ENCODE measurements at places on chromosomes 13 and 19. TPM values are rescaled to one million over a fixed set of nuclear protein-coding genes. Genes with fewer than 3 reads are reported as not detected.

Gene FFAR1
- total RNA-seq, result not detected

Gene ZNF415
- total RNA-seq, result 16.0 TPM

GRCh38 chr13:109157275-109157674 lies 527.9 kb downstream of the MYO16 start:
- no peak for ATAC-seq

- no peak for ATAC-seq
Observed at GRCh38 chr19:19064098-19064722, 416 bp downstream of the SLC25A42 start.

DNA sequence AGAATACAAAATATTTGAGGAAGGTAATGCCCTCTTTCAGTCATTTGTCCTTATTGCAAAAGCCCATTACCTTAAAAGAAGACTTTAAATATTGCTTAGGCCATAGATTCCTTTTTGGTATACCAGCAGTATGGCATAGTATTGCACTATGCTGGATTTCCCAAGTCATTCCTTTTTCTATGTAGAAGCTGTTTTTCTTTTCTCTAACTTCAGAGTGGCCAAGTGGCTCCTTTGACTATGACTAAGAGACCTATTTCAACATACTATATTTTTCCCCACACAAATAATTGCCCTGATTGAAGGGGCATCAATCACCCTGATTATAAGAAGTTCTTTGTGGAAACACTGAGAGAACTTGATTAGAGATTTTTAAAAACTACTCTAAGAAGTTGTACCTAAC lies 68.6 kb downstream of the UFM1 start:
- ATAC-seq, result no peak

GRCh38 chr13:30268673-30269072 lies 38.7 kb downstream of the KATNAL1 start:
- ATAC-seq, result no peak

DNA sequence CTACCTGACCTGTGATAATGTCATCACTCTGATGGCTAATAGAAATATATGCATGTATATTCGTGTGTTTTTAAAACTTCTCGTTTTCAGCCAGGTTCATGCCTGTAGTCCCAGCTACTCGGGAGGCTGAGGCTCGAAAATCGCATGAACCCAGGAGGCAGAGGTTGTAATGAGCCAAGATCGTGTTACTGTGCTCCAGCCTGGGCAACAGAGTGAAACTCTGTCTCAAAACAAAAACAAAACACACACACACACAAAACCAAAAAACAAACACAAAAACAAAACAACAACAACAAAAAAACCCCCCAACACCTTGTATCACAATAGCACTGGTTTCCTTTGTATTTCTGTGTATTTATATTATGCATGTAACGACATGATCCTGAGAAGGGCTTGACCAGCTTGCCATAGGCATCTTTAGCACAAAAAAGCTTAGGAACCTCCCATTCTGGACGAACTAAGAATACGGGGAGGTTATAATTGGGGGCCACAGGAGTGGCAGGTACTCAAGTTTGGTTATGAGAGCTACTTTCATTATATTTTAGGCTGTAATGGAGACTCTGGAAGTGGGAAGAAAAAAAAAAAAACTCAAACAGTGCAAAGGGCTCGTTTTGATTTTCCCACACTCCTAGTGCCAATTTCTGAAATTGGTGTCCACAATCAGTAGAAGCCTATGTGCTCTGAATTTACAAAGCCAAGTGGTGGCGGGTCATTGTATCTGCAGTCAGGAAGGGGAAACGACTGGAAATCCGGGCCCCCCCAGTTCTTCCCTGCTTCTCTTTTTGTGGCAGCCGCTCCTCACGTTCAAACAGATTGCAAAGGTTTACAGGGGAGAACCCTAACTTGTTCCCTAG lies 1.2 kb upstream of the ACP7 start:
- ATAC-seq, result no peak

DNA sequence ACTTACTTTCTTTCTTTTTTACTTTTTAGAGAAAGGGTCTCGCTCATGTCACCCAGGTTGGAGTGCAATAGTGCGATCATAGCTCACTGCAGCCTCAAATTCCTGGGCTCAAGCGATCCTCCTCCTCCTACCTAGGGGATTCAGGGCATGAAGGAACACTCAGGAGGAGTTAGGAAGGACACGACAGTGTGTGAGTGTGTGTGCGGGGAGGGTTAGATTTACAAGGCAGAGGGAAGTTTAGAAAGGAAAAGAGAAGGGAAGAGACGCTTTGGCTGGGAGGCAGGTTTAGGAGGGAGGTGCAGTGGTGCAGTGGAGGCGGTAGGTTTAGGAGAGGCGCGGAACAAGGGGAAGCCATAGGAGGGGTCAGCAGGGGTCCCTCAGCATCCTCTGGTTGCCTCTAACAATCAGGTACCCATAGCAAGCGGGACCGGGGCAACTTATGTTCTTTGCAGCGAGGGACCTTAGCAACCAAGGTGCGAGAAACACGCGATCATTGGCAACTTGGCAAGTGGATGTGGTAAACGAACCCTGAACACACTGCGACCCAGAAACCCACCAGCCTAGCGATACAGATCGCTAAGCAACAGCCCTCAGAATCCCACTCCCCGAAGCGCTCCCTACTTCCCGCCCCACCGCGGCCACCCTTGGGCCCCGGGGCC lies 501 bp downstream of the SIRT2 start:
- ATAC-seq, result no peak

DNA sequence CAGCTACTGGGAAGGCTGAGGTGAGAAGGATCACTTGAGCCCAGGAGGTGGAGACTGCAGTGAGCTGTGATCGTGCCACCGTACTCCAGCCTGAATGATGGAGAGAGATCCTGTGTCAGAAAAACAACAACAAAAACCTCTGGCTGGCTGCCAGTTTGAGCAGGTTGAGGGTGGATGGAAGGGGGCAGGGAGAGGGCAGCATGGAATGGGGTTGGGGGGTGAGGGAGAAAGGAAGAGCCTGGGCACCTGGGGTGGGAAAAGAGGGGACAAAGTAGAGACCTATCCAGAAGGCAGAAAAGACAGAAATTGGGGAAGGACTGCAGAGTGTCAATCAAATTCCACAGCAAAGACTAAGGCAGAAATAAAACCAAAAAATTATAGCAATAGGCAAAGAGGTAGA lies 4.7 kb downstream of the SLC1A5 start:
- ATAC-seq, result no peak

DNA sequence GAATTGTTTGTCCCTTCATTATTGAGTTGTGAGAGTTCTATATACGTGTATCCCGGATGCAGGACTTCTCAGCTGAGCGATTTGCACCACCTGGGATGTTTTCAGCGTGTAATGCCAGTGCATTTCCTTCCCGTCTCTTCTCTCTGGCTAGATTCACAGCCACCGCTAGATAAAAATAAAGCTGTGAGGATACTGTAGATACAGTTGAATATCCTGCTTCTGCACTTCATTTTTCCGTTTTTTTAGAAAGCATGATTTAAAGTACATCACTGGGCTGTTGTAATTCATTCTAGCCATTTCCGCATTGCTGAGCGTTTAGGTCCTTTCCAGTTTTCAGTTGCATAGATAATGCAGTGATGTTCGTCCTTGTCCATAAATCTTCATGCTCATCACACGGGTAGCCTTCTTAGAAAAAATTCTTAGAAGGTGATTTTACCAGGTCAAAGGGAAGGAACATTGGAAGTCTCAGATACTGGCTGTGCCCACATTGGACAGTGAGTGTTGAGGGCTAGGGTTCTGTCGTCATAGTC lies 14.7 kb downstream of the PPP1R37 start:
- no peak for ATAC-seq

Measured in gastroesophageal sphincter (tissue), 4 donors.